ENCODE measurements at places on chromosomes 2 and 18. TPM values are rescaled to one million over a fixed set of nuclear protein-coding genes. Genes with fewer than 3 reads are reported as not detected.

SUPT7L gene
- 30.5 TPM for total RNA-seq

FAM110C gene
- 4.8 TPM for total RNA-seq

LYPD6 gene
- total RNA-seq = 0.29 TPM

STPG4 gene
- total RNA-seq = not detected
